ENCODE measurements at places on chromosomes 2 and 18.
A peak's percentile ranks its signal among the peaks of the same experiment; 100 is the strongest.

DNA sequence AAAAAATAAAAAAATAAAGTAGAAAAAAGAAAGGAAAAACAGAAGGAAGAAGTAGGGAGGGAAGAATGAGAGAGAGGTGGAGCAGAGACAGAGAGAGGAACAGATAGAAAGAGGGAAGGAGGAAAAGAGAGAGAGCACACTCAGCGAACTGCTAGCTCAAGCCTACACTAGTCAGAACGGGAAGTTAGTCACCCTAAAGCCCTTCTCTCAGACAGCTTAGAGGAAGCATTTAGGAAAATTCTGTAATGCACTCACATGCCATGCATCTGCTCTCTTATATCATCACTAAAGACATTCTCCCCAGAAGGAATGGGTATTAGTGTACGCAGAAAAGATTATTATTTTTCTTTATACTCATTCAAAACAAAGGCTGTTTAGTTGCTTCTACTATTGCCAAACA is 68.1 kb upstream of the SULT1C3 start:
- no peak for DNase-seq

GRCh38 chr2:237092506-237092905 is 6.8 kb downstream of the COPS8 start:
- no peak for DNase-seq

GRCh38 chr2:26916128-26916692 is 54.2 kb upstream of the MAPRE3 start:
- DNase-seq: no peak

DNA sequence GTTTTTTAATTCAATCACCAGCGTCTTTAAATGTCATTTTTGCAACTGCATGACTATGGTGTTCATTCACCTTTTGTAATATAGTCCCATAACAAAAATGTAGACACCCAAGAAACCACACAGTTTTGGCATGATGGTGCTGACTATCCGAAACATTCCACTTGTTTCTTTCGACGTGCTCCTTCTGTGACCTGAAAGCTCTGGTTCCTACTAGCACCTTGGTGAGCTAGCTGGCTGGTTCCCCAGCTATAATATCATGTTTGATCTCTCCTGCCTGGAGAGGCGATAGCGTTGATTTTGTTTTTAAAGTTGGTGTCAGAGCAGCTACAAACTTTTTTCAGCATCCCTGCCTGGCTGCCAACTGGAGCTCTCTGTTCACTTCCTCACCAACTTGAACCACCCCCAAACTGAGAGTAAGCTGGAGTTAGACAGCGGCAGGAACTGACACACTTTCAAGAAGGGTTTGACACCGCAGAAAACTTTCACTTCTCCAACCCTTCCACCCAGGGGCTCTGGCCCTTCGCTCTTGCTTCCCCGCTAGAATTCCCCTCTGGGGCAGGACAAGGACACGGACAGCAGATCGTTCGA is 1.1 kb downstream of the ATAD2B start:
- peak; percentile 37 for DNase-seq

DNA sequence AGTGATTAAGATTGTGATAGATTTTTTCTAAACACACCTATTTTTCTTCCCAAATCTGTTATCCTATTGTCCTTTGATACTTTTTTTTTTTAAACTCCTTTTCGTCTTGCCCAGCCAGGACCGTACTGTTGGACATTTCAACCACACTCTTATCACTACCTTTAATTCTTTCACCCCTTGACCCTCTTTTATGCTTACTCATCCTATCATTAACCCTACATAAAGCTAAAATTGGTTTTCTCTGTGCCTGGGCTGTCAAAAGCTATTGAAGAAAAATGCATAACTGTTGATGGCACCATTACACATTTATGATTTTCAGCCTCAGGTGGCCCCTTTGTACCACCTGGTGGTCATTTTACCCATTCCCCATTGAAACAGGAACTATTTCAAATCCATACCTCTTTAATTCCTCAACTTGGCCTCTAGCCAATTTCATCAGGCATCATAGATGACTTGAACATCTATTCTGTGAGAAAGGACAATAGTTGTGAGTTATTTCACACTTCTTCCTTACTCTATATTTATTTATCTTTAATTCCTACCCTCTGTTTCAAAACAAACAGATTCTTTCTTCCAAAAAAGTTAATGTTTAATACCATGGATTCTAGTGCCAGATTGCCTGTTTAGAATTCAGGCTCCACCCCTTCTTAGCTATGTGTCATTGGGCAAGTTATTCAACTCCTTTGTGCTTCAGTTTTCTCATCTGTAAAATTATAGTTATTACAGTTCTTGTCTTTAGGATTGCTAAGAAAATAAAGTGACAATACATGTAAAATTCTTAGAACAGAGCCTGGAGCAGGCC is 258.6 kb downstream of the CAMKMT start:
- no peak for DNase-seq

GRCh38 chr2:157093666-157094065 is 163.8 kb upstream of the GALNT5 start:
- no peak for DNase-seq

GRCh38 chr2:207724113-207724512 is 12.7 kb downstream of the CCNYL1 start:
- DNase-seq: no peak

DNA sequence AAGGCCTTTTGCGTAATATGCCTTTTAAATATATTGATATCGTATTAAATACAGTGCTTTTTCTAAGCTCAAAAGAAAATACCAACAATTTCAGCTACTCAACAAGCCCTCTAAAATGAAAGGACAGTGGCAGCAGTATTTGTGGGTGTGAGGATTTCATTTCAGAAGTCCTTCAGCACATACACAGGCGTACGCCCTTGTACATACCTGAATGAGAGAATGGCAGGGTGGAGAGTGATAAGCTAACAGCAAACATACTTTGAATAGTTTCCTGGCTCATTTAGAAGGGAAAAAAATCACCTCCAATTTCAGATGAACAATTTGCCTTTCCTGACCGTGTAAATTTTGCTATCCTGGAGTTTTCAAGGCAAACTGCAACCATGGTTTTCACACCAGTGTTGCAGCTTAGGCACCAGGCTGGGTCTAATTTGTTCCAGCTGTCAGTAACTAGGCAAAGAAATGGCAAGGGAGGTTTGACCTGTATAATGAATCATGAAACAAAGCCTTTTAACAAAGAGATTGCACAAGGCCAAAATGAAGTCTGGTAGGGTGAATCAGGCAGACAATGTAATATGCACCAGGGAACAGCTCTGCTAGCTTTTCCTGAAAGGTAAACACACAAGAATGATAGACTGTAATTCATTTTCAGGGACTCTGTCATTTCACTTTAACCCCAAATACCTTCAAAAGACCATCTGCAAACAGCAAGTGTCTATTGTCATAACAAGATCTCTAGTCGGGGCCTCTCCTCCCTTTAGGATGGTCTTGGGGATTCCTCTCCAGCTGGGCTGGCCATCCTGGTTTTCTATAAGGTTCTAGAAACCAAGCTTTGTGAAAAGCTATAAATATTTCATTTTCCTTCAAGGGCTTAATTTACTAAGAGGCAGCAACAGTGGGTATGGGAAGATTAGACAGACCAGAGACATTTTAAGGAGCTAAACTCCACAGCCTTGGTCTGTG is 11.5 kb downstream of the ANKRD29 start:
- no peak for DNase-seq

DNA sequence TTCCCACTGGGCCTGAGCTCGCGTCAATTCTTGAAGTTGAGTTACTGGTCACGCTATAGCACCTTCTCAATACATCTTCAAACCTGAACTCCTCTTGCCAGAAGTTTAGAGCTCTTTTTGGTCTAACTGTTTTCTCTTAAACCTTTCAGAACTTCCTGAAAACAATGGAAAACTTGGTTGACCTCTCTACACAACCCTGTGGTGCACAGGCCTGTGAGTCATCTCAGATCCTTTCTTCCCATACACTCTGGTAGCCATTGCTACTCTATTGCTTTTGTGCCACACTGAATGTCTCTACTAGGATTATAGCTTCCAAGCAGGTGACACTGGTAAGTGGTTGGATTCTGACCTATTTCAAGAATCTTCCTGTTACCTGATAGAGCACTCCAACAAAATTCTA is 321.5 kb upstream of the FSIP2 start:
- no peak for DNase-seq

DNA sequence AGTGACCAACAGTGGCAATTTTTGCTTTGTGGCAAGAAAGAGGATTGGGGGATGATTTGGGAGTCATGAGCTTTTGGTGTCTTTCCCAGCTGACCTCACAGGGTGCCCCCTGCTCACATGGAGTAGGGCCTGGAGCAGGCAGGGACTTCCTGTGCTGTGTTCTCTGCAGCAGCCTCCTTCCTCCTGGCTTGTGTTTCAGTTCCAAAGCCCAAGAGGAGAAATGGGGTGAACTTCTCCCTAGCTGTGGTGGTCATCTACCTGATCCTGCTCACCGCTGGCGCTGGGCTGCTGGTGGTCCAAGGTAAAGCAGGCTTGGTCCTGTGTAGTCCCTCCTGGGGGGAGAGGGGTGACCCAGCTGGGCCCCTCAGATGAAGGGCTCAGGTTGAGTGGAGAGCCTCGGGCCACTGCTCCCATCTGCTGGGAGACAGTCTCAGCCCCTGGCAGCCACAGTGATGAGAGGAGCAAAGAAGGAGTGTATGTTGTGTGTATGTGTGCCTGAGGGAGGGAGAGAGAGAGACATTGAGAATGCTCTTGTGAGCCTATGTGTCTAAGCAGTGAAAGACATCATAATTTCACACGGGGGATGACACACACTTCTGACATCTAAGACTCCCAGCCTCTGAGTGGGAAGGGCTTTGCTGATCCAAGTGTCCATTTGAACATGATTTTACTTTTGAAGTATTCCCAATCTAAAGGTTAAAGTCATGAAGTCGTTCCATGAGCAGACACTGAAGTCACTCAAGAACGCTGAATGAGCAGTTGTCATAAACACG is 27.2 kb downstream of the MARCO start:
- DNase-seq: no peak

DNA sequence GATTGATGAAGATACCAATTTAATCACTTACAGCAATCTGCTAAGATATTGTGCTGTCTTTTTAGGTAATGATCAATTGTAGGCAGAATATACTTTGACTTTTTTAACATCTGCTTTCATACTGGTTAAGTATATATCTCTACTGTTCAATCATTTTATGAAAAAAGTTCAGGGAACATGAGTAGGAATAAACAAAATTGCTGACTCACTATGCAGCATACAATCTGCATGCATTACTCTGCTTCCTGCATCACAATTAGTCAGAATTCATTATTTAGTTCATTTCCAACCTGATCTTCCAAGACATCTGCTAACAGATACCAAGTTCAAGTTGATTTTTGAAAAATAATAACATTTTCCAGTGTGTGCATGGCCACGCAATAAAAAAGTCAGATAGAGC is 1430.4 kb upstream of the LRRTM1 start:
- no peak for DNase-seq

DNA sequence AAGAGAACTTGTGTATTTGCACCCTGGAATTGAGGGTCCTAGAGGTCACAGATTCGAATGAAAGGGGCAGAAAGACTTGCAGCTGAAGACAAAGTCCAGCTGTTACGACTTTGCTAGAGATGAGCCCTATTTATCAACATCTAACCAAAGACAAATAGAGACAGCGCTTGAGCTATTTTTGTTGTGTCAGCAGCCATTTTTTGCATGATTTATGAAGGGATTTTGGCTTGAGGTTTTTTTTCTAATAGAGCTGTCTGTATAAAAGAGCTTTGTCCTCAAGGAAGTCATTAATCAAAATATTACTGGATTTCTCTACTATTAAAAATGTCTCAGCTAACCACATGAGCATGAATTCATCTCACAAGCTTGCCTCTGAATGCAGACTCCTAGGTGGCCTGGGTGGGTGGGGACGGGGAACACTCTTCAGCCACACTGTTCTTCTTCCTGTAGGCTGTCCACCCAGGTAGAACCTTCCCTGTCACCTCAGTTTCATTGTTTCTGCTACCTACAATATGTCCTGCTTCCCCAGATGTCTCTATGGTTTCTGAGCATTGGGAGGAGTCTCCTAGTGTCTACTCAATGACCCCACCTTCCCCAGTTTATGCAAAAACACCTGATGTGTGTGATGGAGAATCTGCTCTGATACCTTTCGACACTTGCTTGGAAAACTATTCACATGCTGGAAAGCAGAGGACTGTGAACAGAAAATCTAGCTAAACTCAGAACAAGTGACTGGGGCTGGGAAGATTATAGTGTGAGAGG is 7.2 kb upstream of the CD226 start:
- no peak for DNase-seq

DNA sequence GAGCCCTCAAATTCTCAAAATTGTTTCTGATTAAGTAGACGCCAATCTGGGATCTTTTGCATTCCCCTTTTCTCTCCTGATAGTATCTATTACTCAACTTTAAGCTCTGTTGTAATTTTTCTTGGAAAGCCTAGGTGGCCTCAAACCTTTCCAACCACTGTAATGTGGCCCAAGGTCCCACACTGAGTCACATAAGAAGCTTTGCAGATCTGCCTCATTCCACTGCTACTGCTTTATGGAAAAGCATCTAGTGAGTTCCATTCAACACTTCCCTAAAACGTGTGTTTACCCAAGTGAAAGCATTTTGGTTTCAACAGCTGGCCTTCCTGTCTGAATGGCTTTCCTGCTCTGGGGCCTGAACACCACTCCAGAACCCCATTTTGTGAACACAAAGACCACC is 493.6 kb upstream of the SPHKAP start:
- no peak for DNase-seq

DNA sequence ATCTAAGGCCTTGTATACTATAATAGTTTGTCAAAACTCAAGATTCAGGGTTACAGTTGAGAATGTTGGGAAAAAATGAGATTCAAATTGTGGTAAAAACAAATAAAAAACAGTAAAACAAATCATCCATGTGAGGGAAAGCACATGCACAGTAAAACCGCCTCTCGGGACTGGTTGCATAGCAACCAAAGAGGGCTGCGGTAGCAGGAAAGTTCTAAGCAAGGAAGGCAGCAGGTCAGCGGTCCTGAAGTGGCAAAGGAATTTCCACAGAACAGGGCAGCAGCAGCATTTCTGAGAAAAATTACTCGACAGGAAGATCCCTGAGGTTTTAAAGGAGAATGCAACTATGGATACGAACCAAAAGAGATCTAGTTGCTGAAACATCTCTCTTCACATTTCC is 93.7 kb downstream of the DYNAP start:
- DNase-seq: no peak

DNA sequence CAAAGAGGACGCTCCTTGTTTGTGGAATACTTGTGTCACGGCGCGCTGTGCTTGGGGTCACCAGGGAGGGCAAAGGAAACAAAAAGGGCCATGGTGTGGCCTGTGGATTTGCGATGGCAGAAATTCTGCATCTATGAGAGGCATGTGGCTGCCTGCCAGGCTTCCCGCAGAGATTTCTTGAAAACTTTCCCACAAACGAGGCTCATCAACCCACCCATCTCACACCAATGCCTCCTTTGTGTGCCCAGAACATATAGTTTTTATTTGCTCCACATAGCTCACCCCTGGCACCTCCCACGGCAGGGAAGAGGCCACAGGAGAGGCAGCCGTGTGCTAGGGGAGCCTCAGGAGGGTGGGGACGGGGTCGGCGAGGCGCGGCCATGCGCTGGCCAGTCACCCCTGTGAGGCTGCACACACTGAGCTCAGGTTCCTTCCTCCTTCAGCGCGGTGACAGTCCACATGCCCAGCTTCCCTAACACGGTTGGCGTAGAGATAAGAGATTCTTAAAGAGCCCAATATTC is 100.3 kb downstream of the MBP start:
- peak; percentile 2 for DNase-seq

All from LoVo (cell line).